HepG2 (cell line): ENCODE measurements at places on chromosomes 5 and 9. TPM values are rescaled to one million over a fixed set of nuclear protein-coding genes. Genes with fewer than 3 reads are reported as not detected.

GRCh38 chr9:4386819-4387218 lies 87.0 kb upstream of the GLIS3 start:
- H3K27ac ChIP-seq, result no peak overlapping the region
- DNase-seq, result no peak
- no peak overlapping the region for H3K4me3 ChIP-seq
- peaks cover 9% of the 10 kb centered on the region; the same call in 1 of the 3 replicates for H3K27me3 ChIP-seq
- H3K36me3 ChIP-seq, result no peaks in the 10 kb centered on the region
- no peaks in the 10 kb centered on the region for H3K4me1 ChIP-seq

- no peaks in the 10 kb centered on the region for H3K4me1 ChIP-seq
- DNase-seq, result no peak
- no peak overlapping the region for H3K27ac ChIP-seq
- no peak overlapping the region for H3K4me3 ChIP-seq
These were observed 208.5 kb upstream of the PLPPR1 start for GRCh38 chr9:100819980-100820379.

CER1 gene
- not detected in 2 replicates for total RNA-seq

CARTPT gene
- total RNA-seq, result not detected in 2 replicates
